ENCODE measurements at places on chromosomes 2 and 18. TPM values are rescaled to one million over a fixed set of nuclear protein-coding genes. Genes with fewer than 3 reads are reported as not detected.

Gene GPR35
- total RNA-seq = 1.6 TPM

Gene FBXO41
- total RNA-seq = 3.6 TPM

Gene FBLN7
- 0.15 TPM for total RNA-seq

Gene ALPP
- not detected for total RNA-seq

DNA sequence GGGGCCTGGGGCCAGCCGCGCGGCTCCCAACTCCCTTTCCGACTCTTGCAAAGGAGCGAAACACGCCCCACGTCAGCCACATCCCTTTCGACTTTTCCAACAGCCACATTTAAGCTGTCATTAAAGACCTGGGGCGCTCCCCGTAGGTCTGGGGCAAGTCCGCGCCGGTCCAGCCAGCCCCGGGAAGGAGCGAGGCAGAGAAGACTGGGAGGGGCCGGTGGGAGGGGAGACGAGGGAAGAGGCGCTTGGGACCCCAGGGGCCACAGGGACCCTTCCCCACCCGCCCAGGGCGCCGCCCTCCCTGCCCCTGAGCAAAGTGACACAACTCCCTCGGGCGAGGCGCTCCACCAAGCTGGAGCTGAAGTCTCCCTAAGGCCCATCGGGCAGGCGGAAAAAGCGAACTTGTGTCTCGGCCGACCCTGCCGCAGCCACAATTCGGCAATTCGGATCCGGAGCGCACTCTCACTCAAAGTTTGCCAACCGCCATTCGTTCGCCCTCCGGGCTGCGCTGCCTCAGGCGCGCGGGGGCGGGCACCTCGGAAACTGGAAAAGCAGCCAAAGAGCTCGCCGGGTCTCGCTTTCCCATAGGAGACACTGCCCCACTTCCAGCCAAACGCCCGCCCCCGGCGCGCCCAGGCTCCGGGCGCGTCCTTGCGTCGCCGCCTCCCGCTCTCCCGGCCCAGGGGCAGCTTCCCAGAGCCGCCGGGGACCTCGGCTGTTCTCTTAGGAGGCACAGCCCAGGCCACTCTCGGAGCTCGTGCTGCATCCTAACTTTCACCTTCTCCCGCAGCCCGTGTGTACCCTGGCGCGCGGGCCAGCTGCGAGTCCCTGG, 1.1 kb upstream of the KCTD1 start:
- DNase-seq = peak; percentile 51
